ENCODE measurements at places on chromosomes 2 and 18.

- DNase-seq, result no peak
These were observed 428.6 kb upstream of the FSHR start for GRCh38 chr2:49582946-49583345.

DNA sequence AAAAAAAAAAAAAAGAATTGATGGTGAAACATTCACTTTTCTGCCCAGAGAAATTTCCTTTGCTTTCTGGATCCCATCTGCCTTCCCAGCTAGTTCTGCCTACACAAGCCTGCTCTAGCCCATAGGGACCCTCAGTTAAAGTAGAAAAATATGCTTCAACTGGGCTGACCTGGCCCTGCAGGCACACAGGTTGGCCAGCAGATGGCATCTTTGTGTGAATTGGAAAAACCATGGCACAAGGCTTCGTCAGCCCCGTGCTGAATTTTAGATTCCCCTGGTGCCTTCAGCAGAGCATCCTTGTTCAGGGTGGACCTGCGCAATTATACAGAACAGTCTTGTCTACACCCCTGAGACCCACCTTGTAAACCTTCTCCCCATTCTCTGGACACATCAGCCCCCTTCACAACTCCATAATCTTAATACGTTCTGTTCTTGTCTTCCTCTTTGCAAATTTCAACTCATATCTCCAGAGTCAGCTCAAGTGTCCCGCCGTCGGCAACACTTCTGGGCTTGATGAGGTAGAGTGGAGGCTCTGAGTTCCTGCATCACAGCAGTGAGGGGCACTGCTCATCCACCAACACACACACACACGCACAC, 114.5 kb downstream of the INSIG2 start:
- DNase-seq, result peak; percentile 24

- DNase-seq, result no peak
These were observed 87.2 kb downstream of the SLC5A7 start for GRCh38 chr2:108073415-108074072.

DNA sequence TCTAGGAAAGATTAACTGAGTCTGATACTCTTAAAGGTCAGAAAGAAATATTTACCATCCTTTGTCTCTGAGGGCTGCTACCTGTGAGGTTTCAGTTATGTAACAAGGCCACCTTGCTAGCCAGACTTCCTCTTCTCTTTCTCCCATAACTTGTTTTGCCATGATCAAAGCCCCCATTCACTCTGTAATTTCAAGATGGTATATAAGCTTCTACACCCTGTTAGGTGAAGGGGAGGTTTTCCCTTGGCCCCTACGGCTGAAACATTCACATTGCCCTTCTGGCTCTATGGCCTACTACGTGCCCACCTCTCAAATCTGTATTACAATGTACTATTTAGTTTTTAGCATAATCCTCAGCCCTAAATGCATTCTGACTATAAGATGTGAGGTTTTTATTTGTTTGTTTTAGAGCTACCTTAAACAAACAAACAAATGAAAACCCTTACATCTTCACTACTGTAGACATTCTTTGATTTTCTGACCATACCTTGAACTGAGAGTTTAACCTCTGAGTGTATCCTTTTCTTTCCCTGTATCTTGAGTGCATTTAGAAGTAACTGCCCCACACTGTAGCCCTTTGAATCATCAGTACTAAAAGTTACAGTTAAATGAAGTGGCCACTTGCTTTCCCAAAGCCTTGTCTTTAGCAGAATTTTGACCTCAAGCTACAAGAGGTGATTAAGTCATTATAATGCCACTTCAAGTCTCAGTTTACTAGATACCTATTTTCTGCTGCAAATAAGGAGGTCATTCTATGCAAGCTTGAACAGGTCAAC, 332.2 kb downstream of the SOCS6 start:
- DNase-seq, result no peak

DNA sequence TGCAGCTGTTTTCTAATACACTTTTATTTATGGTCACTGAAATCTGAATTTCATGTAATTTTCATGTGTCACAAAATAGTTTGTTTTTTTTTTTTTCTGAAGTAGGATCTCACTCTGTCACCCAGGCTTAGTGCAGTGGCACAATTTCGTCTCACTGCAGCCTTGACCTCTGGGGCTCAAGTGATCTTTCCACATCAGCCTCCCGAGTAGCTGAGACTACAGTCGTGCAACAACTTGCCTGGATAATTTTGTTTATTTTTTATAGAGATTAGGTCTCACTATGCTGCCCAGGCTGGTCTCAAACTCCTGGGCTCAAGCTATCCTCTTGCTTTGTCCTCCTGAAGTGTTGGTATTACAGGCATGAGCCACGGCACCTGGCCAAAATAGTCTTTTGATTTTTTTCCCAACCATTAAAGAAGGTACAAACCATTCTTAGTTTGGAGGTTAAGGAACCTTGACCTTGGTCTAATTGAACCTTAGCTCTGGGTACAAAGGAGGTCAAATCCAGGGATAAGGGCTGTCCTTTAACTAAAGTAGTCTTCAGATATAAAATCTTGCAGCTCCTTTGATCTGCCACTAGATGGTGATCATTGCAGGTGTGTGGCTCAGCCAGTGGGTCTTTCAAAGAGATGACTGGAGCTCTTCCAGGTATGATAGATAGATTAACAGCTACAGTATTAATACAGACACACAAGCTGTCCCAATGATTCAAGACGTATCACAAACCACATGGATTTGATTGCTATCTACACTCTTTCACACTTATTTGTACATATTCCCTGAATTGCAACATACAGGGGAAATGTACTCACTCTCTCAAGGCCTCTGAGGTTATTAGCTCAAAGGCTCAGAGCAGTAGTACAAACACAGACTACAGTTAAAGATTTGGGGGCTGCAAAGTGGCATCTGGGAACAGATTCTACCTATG, 4.7 kb upstream of the KRCC1 start:
- DNase-seq, result peak; percentile 60

- DNase-seq, result no peak
These were observed 55.3 kb upstream of the AFF3 start for GRCh38 chr2:100197631-100198153.

DNA sequence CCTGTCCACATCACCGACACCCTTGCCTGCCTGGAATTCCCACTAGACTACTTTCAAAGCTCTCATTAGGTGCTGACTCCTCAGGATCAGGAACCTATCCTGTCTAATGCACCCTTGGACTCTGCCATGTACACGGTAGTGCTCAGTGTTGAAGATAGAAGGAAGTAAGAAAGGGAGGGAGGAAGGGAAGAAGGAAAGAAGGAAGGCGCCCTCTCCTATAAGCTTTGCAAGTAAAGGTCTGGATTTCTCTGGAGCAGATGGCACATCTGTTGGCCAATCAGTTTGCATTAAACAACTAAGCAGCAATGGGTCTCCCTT, 45.3 kb downstream of the SCTR start:
- no peak for DNase-seq

DNA sequence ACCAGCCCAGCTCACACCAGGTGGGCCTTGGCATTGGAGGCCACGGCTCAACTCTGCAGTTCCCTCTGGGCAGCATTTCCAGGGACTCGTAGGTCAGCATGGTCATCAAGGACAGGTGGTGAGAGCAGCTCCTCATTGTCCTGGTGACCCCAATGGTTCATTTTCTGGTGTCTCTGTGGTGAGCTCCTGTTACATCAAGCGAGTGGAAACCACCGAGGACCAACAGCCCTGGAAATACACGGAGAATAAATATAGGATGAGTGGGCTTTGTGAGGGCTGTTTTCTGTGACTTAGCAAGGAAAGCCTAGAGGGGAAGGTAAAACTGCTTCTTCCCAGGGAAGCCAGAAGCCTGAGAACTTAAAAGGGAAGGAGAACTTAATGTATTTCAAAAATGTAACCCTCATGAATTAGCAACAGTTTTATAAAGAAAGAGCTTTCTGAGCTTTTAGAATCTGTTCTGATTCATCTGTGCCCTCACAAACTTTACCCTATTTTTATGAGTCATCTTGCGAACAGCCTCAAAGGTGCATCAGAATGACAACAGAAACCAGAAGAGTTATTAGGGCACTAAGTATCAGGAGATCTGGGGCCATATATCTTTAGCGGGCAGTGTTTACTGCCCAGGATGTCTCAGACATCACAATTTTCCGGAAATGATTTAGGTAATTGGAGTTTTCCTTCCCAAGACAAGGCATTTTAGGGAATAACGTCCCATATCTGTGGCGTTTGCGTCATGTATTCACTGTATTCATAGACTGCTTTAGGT, 18.7 kb downstream of the C2orf92 start:
- no peak for DNase-seq

DNA sequence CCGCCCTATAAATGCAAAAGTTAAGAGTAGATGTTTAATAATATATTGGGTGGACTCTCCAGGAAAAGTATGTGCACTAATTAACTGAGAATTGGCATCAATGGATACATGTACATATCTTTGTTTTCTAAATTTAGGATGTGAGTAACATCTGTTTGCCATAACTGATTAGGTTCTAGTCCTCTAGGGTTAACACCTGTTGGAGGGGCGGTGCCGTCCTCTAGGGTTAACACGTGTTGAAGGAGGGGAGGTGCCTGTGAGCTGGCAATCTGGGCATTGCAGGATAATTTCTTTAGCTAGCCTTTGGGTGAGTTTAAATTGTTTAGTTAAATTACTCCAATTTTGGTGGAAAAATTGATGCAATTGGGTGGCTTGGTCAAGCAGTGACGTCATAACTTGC, 30.9 kb downstream of the HTR2B start:
- DNase-seq, result no peak

GRCh38 chr2:227871375-227871791, at the start of gene DAW1:
Gene DAW1 (plus strand): TSS chr2:227871631. CDS start chr2:227871690, 59 bp downstream.
- no peak for DNase-seq

GRCh38 chr2:199216253-199216652, 241.5 kb downstream of the SATB2 start:
- DNase-seq, result no peak

DNA sequence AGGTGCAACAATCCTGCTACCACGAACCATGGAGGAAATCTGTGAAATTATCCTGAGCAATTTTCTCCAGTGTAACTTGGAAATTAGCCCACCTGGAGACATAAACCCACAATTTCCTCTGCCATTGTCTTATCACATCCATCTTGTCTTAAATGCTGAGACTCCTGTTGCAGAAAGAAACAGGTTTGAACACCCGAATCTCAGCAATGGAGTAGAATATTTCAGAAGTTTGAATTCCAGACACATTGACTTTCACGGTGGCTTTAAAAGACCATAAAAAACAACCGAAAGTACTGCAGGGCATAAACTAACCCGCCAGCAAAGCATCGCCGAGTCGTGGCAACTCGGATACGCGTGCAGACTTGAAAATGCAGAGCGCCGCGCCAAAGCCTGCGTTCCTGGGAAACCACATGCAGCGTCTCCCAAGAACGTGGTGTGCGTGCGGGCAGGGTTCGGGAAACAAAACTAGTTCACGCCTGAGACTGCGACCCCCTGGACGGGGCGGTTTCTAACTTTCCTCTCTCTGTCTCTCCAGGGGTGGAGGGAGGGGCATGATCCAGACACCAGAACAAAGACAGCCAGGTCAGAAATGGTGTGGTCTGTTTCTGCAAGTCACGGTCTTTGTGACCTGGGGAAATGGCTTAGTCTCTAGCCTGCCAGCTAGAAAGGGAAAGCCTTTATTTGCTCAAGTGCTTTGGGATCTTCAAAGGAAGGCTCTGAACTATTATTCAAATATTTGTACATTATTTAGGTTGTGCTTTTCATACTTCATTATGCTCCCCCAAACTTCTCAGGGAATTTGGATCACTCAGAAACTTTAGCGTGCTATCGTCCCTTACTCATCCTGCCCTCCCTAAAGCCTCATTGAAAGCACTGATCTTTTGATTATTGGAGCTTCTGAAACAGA, 26.9 kb upstream of the KCTD1 start:
- peak; percentile 8 for DNase-seq
